Activated naive CD4-positive, alpha-beta T cell treated with Interleukin-2 at 50 U/mL for 16 hours (primary cell): ENCODE measurements at places on chromosomes 13 and 19.
A peak's percentile ranks its signal among the peaks of the same experiment; 100 is the strongest.

GRCh38 chr19:3682741-3683404 is 17.4 kb downstream of the PIP5K1C start:
- DNase-seq: no peak

DNA sequence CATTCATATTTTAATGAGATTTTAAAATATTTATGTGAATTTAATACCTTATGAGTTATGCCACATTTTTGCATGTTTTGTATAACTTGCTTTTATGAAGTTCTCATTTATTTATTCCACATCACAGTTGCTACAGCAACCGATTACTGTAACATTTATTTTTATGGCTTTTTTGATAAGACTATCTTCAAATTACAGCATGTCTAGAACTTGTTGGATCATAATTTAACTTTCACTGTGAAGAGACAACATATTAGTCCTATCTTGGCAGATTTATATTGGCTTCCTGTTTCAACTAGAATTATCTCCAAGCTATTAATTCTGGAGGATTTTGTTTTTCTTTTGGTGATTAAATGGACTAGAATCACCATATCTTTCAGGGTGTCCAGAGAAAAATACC is 793.7 kb upstream of the SLITRK5 start:
- DNase-seq: no peak

DNA sequence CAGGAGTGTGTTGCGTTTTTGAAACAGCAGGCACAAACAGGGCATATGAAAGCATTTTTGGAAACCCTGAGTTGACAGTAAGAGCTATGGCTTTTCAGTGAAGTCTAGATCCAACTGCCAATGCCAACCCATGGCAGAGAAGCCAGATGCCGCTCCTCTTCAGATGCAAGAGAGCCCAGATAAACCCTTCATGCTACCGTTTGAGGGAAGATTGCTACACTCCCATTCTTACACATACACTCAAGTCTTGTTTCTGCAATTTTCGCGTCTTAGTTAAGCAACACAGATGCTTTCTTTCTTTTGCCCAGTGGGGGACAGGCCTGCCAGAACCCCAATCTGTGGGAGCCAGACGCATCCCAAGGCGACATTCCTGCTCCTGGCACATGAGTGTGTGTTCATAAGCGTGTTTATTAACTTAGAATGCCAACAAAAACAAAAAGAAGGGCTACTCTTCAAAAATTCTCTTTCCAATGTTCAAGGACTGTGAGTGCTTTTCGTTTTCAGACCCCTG is 10.4 kb downstream of the BORCS8 start:
- no peak for DNase-seq

- DNase-seq: no peak
Observed at GRCh38 chr19:18029617-18030338, 21.8 kb downstream of the ARRDC2 start.

- DNase-seq: peak; percentile 17
Observed at GRCh38 chr13:26037302-26037701, 14.5 kb downstream of the SHISA2 start.

- no peak for DNase-seq
Observed at GRCh38 chr13:43647471-43647870, 139.3 kb downstream of the ENOX1 start.

- DNase-seq: peak; percentile 55
Observed at GRCh38 chr19:12194827-12195731, 32.2 kb downstream of the ZNF136 start.

DNA sequence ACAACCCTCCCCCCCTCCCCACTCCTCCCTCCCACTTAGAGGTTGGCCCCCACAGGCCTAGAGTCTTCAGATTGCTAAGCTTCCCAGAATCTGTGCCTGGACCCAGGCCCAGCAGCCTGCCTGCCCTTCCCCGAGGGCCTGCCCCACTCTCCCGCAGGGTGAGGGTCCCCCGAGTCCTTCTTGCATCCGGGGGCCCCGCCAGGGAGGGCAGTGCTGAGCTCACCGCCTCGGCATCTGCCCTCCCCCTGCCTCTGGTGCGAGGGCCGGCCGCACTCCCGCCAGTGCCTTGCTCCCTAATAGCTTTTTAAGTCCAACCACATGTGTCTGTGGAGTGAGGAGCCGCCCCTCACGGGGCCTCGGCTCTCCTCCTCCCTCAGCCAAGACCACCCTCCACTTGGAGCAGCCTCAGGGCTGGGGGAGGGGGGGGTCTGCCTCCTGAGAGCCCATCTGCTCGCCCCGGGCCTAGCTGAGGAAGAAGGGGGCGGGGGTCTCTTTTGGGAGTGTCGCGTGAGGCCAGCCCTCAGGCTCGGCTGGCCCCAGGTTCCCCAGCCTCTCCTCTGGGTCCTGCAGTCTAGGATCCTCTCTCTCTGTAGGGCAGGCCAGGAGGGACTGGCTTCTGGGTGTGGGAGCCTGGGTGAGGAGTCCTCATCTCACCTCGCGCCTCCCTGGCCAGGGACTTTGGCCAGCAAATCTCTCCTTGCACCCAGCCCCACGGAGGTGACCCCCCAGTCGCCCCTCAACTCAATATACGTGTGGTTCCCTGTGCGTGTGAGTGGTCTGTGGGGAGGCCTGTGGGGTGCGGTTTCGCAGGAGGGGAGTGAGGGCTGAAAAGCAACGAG is 47.2 kb downstream of the LYL1 start:
- DNase-seq: no peak

- no peak for DNase-seq
Observed at GRCh38 chr19:33998739-33999345, 173.5 kb upstream of the LSM14A start.

- DNase-seq: no peak
Observed at GRCh38 chr13:110250258-110250891, 56.6 kb downstream of the COL4A1 start.

- DNase-seq: no peak
Observed at GRCh38 chr19:11205939-11206570, 8.7 kb upstream of the KANK2 start.

DNA sequence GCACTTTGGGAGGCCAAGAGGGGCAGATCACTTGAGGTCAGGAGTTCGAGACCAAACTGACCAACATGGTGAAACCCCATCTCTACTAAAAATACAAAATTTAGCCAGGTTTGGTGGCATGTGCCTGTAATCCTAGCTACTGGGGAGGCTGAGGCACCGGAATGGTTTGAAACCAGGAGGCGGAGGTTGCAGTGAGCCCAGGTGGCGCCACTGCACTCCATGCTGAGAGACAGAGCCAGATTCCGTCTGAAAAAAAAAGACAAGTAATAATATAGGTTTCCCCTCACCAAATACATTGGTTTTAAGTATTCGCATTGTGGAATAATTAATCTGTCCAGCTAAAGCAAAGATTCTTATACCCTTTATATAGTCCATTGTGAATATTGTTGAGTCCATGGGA is 1544.6 kb downstream of the OLFM4 start:
- DNase-seq: no peak

DNA sequence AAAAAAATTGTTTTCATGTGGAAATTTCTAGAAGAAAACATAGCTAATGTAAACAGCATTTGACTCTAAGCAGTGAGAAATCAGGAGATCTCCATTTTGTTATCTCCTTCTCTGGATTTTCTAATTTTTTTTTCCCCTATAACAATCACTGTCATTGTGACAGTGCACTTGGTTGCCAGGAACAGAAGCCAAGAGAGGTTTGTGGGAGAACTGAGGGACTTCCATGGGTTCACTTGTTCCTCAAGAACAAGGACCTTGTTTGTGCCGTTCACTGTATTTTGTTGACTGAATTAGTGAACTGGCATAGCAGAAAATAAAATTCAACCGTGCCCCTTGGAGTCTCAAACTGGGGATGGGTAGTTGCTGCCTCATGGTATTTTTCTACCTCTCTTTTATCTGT is 17.1 kb downstream of the SHISA7 start:
- no peak for DNase-seq

GRCh38 chr13:29886446-29886845 is 36.0 kb upstream of the UBL3 start:
- peak; percentile 55 for DNase-seq

DNA sequence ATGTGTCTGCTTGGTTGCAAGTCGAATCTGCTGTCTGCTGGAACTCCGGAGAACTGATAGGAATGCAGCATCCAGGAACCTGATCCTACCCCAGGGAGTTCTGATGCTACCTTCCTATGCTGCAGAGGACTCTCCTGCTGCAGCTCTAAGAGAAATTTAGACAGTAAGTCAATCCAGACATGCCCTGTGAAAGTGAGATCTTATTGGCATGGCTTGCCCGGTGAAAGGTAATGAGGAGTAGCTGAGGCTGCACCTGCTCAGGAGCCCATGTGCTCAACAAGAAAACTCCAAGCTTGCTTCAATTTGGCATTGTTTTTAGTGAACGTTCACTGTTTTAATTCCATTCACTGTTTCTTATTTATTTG is 217.3 kb upstream of the SERP2 start:
- no peak for DNase-seq

DNA sequence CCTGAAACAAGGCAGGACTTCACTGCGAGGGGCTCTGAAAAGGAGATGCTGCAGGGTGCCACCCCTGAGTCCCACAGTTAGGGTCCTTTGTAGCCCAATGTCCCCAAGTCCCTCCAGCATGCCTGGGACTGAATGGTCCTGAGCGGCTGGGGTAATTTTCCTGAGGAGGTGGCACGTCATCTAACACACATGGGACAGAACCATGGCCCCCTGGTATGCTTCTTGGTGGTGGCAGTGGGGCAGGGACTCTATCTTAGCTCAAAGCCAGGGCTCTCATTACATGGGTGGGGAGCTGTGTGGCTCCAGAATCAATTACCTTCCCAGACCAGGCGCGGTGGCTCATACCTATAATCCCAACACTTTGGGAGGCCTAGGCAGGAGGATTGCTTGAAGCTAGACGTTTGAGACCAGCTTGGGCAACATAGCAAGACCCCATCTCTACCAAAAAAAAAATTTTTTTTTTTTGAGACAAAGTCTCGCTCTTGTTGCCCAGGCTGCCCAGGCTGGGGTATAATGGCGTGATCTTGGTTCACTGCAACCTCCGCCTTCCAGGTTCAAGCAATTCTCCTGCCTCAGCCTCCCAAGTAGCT is 7.9 kb upstream of the SLC7A9 start:
- DNase-seq: no peak

- DNase-seq: no peak
Observed at GRCh38 chr19:30135093-30135757, 193.2 kb downstream of the URI1 start.

GRCh38 chr19:2305452-2306280 is 2.3 kb downstream of the LINGO3 start:
- DNase-seq: no peak

- no peak for DNase-seq
Observed at GRCh38 chr13:48066310-48066989, 28.5 kb downstream of the MED4 start.

DNA sequence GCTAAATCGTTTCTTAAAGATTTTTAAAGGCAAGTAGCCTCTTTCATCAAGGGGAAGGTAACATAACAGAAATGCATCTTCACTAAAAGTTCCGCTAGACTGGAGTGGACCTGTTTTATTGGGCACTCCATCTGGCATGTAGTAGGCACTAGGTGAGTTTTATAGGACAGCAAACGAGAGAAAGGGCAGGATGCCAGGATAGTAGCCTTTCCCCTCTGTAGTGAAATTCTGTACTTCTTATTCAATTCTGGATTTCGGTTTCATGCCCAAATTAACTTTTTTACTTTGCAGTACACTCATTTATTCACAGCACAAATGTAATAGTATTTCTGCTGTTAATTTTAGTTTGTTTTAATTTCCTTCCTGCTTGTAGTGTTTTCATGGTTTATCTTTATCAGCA is 45.2 kb downstream of the GPR180 start:
- DNase-seq: no peak

DNA sequence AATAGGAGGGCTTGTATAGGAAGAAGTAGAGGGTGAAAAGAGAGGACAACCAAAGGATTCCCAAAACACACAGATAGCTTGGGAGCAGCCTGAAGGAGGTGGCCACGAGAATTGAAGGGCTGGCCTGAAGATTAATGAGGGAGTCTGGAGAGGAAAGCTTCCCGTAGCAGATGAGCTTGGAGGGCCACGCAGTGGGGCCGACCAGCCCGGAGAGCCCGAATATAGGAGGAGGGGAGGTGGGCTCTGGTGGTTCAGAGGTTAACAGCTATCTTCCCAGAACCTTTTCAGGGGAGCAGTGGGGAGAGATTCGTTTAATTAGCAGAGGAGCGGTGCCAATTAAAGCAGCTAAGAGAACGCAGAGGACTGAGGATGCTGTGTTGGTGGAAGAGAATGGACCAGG is 154.9 kb downstream of the STK24 start:
- DNase-seq: no peak

GRCh38 chr19:55247621-55248099 is 11.2 kb downstream of the PPP6R1 start:
- DNase-seq: no peak

- peak; percentile 63 for DNase-seq
Observed at GRCh38 chr19:29587518-29587986, 18.5 kb upstream of the POP4 start.

DNA sequence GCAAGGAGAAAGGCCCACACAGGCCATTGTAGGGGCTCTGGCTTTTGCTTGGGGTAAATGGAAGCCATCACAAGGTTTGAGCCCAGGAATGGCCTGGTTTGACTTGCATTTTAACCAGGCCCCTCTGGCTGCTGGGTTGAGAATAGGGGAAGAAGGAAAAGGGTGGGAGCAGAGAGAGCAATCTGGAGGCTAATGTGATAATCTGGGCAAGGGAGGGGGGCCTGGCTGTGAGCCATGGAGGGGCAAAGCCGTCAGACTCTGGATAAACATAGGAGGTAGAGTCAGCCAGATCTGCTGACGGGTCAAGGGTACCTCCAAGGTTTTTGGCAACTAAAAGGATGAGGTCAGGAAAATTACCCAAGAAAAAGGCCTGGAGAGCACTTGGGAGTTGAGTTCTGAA is 41.6 kb downstream of the RFX2 start:
- no peak for DNase-seq

DNA sequence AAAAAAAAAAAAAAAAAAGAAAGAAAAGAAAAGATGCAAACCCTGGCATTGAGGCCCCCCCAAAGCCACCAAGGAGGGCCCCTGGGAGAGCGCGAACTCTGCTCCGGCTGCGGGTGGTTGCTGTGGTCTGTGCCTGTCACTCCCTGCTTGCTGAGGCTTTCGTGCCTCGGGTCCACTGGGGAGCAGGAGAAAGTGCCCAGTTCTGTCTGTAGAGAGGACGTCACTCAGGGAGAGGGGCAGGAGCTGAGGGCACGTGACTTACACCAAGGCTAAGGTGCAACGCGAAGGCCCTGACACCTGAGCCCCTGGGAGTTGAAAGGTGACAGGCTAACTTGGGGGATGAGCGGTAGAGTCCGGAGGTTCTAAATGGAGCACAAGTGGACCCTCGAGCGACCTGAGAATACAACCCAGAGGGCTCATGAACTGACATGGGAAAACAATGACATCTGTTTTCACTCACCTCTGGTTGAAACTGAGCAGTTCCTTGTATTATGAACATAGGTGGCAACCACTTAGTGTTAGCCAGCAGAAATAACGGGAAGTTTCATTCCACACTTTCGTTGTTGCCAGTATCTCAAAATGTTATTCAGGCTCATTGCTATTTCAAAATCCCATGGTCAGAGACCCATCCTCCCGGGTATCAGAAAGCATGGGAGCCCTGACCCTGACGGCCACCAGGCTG is 69.2 kb upstream of the TM9SF2 start:
- no peak for DNase-seq

GRCh38 chr13:78601124-78601873 is 2.1 kb downstream of the POU4F1 start:
- no peak for DNase-seq
